ENCODE measurements at places on chromosomes 4 and X.

GRCh38 chr4:81609844-81610243 lies 138.1 kb upstream of the RASGEF1B start:
- DNase-seq, result no peak

- no peak for DNase-seq
These were observed 304.1 kb upstream of the TECRL start for GRCh38 chr4:64713256-64713840.

DNA sequence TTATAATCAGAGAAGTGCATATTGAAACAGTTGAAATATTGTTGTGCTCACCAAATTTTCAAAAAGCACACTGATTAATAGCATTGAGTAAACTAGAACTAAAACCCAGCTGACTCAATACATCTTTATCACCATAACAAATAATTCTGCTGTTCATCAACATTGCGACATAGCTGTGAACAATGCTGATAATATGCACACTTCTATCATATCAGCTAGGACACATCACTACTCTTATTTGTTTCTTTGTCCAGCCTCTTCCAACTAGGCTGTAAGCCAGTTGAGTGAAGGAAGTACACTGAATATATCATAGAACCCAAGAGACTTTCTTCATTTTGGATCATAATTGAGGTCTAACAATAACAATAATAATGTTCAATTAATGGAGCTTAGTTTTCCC lies 349.7 kb downstream of the IQCM start:
- DNase-seq, result no peak

DNA sequence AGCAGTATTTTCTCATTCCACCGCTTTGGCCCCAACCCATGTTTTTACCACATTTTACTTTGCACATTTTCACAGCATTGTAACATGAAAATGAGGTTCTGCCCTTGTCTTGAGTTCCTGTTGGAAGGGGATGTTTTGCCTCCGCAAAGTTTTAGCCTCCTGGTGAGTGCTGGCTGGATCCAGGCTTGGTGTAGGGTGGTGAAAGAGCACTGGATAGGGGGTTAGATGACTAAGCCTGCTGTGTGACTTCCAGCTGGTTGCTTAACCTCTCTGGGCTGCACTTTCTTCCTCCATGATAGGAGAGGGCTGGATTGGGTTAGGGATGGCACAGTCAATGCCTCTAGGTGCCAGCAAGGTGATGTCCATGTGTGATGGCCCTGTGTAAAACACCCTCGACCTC lies 28.9 kb downstream of the CYTL1 start:
- DNase-seq, result peak; percentile 56

- DNase-seq, result no peak
These were observed 12.6 kb upstream of the NR3C2 start for GRCh38 chr4:148454835-148455234.

Data from uterus (tissue), 4 donors.